A673 (cell line): ENCODE measurements at places on chromosomes 6 and 20. TPM values are rescaled to one million over a fixed set of nuclear protein-coding genes. Genes with fewer than 3 reads are reported as not detected.

DNA sequence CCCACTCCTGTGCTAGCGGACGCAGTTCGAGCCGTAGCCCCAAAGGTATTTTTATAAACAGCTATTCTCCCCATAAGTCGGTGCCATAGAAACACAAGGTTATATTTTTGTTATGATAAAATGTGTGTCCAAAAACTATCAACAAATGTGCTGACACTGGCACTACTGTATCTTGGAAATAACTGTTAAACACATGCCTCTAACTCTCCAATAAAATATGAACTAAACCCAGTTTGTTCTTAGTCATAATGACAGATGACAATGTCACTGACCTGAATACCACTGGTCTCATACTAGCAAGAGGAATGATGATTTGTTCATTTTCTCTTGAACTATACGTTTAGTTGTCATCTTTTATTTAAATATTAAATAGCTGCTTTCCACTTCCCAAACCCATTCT, 51.4 kb upstream of the NUP153 start:
- no peaks in the 10 kb centered on the region for H3K4me1 ChIP-seq
- no peak for DNase-seq
- H3K36me3 ChIP-seq = no peaks in the 10 kb centered on the region
- no peak overlapping the region for H3K27ac ChIP-seq

DNA sequence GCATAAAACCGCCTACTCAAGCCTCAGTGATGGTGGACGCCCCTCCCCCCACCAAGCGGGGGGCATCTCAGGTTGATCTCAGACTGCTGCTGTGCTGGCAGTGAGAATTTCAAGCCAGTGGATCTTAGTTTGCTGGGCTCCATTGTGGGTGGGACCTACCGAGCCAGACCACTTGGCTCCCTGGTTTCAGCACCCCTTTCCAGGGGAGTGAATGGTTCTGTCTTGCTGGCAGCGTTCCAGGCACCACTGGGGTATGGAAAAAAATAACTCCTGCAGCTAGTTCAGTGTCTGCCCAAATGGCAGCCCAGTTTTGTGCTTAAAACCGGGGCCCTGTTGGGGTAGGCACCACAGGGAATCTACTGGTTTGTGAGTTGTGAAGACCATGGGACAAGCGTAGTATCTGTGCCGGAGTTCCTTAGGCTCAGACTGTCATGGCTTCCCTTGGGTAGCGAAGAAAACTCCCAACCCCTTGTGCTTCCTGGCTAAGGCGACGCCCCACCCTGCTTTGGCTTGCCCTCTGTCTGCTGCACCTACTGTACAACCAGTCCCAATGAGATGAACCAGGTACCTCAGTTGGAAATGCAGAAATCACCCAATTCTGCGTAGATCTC, 1334.5 kb upstream of the ADGRB3 start:
- H3K4me3 ChIP-seq = no peak overlapping the region
- H3K4me1 ChIP-seq = no peaks in the 10 kb centered on the region
- H3K27me3 ChIP-seq = no peaks in the 10 kb centered on the region
- DNase-seq = no peak

- no peak for DNase-seq
- no peak overlapping the region for H3K27ac ChIP-seq
- no peaks in the 10 kb centered on the region for H3K36me3 ChIP-seq
- H3K4me1 ChIP-seq = no peaks in the 10 kb centered on the region
- H3K27me3 ChIP-seq = peaks cover 5% of the 10 kb centered on the region
- no peak overlapping the region for H3K4me3 ChIP-seq
These were observed 64.9 kb downstream of the TNFAIP3 start for GRCh38 chr6:137931849-137932465.

The SPDEF gene
- total RNA-seq = 0.22 TPM in 1 of 2 replicates, not detected in the other

The C6orf58 gene
- total RNA-seq = 0.64 and 1.1 TPM in 2 replicates
